Cardiac septum (tissue), 1 donor: ENCODE measurements at places on chromosomes 4 and X. TPM values are rescaled to one million over a fixed set of nuclear protein-coding genes. Genes with fewer than 3 reads are reported as not detected.

Gene LDB2
- total RNA-seq, result 33.3 TPM

Gene SHROOM4
- 8.6 TPM for total RNA-seq

Gene TKTL2
- total RNA-seq, result not detected

Gene LEF1
- total RNA-seq, result 4.5 TPM

Gene ZNF81
- 11.7 TPM for total RNA-seq

Gene GAGE1
- not detected for total RNA-seq

Gene PFKFB1
- 0.35 TPM for total RNA-seq

Gene MAGEA12
- total RNA-seq, result not detected

Gene TMEM255A
- total RNA-seq, result 0.48 TPM
